ENCODE measurements at places on chromosomes 4 and X. TPM values are rescaled to one million over a fixed set of nuclear protein-coding genes. Genes with fewer than 3 reads are reported as not detected.

DNA sequence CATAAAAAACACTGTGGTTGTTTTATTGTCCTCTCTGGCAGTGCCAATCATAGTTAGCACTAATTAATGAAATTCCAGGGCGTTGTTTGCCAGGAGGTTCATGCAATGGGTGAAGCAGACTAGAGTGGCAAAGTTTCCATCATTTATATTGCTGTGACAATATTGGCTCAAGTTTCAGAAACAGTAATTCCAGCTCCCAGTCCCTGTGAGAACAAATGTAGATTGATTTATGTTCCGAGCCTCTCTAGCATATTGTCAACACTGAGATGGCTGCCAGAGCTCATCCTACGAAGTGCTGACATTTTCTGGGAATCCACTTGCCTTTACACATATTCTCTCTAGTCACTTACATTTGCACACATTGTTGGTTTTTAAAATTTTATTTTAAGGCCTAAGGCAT lies 440.0 kb upstream of the IGFBP7 start:
- no peak for DNase-seq

GRCh38 chr4:151163855-151164254 lies 64.4 kb downstream of the RPS3A start:
- no peak for DNase-seq

DNA sequence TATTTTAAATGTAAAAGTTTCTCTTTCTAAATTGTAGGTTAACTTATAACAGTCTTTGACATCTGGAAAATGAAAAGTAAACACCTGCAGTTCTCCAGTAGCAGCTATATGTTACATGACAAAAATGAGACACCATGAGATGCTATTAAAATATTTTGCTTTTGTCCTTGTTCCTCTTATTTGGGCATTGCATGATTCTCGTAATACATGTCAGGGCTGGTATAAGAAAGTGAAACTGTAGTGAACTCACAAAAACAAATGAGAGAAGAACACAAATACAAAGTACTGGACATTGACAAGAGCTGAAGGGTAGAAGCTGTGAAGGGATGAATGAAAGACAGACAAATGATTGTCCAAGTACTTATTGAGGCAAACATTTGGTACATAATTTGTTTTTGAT lies 9.0 kb downstream of the GK2 start:
- DNase-seq = no peak

ZNF732 gene
- not detected for total RNA-seq

GRCh38 chrX:70132877-70133302 lies 357 bp upstream of the IGBP1 start:
- DNase-seq = no peak

DNA sequence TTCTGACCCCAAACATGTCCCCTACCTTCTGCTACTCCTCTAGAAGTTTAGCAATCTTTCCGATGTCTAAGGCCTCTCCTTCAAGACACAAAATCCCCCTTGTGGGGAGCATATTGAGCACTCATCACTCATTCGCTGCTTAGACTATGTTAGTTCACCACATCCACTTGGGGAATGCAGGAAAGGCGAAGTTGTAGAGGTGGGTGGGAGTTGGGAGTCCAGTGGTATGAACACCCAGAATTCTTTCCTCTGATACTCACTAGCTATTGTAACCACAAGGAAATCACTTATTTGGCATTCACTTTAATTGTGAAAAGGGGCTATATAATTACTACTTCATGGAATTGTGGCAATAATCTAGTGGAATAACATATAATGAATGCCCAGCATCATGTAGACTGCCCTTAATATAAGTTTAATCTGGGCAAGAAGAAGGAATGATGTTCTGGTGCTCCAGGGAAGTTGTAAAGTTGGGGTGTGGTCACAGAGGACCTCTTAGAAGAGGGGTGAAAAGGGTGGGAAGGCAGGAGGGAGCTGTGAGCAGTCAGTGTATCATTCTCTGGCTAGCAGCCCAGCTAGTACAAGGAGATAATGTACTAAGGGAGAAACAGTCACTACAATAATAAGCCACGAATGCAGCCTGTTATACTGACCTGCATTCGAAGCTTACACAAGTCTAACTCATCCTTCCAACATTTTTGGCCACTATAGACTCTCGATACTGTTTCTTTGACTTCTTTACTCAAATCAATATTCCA lies 468.2 kb upstream of the DIPK2B start:
- no peak for DNase-seq

DNA sequence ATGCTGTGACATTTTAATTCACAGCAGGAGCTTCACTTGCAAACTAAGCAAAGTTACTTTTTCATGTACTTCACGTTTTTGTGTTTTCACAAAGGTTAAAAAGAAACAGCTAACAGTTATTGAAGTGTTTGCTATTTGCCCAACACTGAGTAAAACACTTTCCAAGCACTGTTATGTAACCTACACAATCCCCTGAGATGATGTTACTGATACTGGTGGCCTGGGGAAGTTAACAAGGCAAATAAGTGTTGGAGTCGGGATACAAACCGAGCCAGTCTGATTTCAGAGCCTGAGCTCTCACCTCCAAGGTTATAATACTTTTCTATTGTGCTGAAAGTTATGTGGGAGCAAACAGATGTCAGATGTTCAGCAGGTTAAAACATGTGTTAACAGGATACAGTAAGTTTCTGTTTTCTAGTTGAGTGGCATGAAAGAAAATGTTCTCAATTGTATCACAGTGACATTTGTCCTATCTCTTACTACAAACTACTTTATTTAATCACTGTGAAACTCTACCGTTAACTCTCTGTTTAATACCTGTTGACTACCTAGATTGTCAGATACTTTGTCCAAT lies 3.9 kb upstream of the CXCL13 start:
- no peak for DNase-seq

- no peak for DNase-seq
Measured at GRCh38 chrX:106932492-106932923, 12.3 kb downstream of the CLDN2 start.

GRCh38 chr4:11418610-11419009 lies 10.1 kb downstream of the HS3ST1 start:
- DNase-seq = no peak

GRCh38 chrX:32116047-32116446 lies 1044.2 kb upstream of the FTHL17 start:
- no peak for DNase-seq

BMPR1B gene
- not detected for total RNA-seq

GRCh38 chr4:140157341-140157740 lies 3.4 kb upstream of the MAML3 start:
- DNase-seq = no peak

CLCN5 gene
- 2.2 TPM for total RNA-seq

DNA sequence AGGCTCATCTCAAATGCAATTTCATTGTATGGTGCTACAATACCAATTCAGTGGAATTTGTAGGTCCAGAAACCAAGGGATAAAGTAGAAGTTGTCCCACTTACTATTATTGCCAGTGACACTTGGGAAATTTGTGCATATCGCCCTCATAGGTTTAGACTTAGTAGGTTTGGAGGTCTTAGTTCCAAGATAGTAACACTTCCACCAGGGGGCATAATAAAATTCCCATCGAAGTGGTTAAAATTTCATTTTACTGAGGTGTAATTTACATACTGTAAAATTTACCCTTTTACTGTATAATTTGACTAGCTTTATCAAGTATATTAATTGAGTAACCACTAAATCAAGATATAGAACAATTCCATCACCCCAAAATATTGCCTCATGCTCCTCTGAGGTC lies 174.6 kb downstream of the INPP4B start:
- no peak for DNase-seq

DNA sequence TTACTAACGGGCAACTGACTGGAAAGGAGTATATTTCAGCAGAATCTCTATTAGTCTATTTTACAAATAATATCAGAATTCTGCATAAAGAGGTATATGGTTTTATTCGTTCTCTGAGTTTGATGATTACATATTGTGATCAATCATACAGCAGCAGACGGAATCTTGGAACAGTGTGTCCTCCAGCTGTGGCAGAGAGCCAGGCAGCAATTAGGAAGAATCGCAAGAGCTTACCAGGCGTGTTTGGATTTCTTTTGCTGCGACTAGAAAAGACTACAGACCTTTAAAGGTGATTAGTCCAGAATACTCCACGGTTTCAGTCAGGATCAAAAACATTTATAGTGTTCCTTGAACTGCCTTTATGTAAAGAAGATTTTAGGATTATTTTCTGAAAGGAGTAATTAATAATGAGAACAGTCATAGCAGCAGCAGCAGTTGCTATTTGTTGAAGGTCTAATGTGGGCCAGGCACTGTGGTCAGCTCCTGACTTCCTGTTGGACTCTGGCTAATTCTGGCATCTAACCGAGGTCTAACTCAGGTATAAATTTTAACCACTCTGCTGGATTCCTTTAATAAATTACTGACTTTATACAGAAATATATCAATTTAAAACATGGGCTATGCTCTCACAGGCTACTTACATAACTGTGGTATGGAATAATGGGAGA lies 225.3 kb upstream of the CXorf66 start:
- DNase-seq = no peak

SPATA4 gene
- not detected for total RNA-seq

DNA sequence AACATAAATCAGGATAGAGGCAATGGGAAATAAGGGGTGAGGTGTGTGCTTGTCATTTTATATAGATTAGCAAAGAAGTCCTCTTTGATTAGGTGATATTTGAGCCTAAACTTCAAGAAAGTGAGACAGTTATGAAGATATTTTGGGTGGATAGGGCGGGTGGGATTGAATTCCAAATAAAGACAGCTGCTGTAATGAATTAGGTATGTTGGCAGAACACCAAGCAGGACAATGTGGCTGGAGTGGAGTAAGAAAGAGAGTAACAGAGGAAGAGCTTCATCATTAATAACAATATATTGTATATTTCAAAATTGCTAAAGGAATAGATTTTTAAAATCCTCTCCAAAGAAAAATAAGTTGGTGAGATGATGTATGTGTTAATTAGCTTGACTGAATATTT lies 91.0 kb upstream of the CENPE start:
- DNase-seq = no peak

PTTG2 gene
- 0.34 TPM for total RNA-seq

- no peak for DNase-seq
Measured at GRCh38 chr4:81921751-81922159, 450.0 kb upstream of the RASGEF1B start.

DNA sequence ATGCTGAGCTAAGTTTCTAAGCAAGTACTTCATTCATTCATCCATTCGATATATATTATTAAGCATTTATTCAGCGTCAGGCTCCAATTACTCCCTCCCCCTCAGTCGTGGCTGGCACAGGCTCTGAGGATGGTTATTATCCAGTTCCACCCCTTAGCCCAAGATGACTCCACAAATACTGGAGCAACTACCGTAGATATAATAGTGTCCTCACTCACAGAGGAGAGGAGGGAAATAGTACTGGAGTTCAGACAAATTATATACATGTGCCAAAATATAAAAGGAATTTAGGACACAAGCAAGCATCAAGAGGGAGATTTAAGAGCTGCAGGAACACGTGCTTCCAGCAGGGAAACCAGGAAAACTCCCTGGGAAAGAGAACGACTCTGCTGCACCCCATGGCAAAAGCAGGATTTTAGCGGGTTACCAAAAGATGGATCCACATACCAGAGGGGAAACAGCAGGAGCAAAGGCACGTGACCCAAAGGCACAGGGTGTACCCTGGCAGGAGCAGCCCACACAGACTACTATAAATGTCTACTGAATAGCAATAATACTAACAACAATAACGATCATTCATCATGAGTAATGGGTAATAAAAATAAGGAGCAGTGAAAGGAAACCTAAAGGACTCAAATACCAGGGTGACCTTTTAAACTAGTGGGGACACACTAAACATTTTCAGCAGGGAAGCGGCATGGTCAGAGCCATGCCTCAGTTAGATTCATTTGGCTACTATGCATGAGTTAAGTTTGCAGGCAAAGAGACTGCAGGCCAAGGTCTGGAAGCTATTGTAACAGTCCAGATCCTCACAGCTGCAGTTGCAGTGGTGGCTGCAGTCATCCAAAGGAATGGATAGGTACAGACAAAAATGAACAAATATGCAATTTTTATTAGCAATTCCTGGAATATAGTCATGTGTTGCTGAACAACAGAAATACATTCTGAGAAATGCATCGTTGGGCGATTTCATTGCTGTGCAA lies 153.7 kb downstream of the APBB2 start:
- no peak for DNase-seq

DNA sequence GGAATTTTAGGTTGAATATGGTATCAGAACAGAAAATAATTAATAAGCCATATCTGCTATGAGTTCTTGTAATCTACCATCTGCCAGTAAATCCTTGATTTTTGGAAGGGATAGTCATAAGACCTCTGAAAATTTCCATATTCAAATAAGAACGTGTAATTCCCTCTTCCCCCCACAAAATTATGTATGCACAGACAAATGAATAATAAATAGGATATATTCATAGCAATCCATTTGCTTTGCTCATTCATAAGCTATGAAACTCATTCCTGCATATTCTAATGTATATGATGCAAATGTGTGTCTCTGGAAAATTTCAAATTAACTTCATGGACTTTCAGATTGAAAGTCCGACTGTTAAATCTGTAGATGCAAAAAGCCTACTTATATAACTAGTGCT lies 833.1 kb upstream of the GRID2 start:
- DNase-seq = no peak

DNA sequence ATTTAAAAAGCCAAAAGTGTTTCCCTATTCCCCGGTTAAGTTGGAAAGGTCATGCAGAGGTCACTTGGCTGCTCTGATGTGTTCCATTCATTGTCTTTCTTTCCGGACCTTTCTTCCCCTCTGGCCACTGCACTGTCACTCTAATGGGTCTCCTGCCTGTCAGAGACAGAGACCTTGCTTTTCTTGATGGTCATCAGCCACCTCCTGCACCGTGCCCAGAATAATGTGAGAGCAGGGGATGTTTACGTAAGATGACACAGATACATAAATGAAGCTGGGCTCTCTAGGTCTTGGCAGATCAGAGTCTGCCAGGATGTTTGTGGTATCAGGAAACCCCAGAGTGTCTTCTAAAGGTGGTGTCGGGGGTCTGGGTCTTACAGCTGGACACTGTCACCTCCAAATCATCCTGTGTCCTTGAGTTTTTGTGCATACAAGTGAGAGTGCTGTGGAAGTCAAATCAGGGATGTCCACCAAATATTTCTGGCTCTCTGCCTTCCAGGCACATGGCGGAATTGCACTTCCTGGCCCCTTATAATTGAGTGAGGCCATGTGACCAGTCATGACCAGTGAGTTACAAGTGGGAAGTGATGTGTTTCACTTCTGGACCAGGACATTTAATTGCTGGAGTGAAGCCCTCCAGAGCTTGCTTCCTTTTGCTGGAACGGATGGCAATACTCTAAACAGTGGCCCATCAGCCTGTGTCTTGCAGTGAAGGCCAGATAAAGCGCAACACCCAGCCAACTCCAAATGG lies 130.6 kb upstream of the ATP6AP2 start:
- no peak for DNase-seq

- no peak for DNase-seq
Measured at GRCh38 chr4:109990261-109991257, 77.9 kb downstream of the EGF start.

GRCh38 chr4:173857828-173858227 lies 327.8 kb upstream of the HAND2 start:
- DNase-seq = no peak

DNA sequence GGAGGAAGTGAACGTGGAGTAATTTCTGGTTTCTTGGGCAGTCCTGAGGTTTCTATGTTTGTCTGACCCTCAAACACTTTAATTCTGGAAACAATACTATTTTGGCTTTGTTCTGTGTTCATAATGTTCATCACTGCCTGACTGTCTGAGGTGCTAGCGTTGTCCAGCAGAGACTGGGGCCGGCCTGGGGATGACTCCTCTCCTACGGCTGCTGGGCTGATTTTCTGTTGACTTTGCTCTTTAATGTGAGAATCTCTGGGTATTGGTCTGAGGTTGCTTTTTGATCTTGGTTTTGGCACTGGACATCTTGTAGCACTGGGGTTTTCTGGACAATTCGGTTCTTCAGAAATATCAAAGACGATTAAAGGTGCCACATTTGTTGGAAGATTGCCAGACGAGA lies 75.8 kb downstream of the RPS3A start:
- DNase-seq = no peak
